ENCODE measurements at places on chromosomes 16 and 17. TPM values are rescaled to one million over a fixed set of nuclear protein-coding genes. Genes with fewer than 3 reads are reported as not detected.

The OSGIN1 gene
- 0.59 TPM for polyA plus RNA-seq

DNA sequence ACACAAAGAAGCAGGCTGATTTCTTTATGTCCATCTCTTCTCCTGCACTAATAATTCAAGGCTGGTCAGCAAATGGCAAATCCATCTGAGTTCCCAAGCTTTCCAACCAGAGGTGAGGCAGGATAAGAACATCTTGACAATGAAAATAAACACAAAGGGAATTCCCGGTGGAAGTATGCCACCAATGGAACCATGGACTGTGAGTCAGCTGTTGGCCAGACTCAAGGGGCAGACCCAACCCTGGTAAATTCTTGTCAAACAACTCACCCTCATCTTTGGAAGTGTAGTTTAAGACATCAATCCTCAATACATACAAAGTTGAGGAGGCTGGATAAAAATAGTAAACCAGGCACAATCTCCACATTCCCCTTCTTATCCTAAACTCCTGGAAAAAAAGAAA, 74.3 kb upstream of the CES5A start:
- no peak for DNase-seq

The CCL2 gene
- not detected for polyA plus RNA-seq

DNA sequence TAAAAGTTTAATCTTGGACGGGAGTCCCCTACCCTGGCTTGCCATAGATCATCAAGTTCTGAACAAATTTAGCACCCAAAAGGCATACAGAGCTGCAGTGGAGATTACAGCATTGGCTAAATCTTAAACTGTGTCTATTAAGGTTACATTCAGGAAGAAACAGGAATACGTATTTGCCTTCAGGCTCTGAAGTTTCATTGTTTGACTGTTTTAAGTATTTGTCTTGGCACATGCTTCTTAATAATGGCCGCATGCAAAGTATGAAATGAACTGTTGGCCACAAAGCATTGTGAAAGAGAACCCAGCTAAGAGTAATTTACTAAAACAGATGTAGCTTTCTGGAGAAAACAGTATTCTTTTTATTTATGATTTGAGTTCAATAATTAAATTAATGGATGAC, 63.9 kb upstream of the CNEP1R1 start:
- no peak for DNase-seq

DNA sequence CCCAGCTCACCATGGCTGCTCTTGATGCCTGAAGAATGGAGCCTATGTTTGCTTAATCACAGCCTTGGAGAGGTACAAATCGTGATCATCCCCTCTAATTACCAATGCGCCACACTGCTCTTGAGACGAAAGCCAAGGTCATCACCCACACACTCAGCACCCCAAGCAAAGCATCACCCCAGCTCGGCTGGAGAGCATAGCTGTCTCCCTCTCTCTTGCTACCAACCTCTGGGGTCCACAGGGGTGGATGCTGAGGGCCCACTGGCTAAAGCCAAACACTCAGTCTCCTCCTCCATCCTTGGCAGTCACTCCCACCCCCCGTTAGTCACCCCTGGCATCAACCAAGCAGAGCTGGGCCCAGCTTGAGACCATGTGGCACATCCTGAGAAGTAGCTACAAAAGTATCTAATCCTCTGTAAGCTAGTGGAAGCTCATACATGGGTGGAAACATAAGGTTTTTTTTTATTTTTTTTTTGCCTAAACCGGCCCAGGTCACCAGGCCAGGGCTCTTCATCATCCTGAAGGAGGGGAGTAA, 44.8 kb downstream of the PIMREG start:
- DNase-seq: no peak

GRCh38 chr16:3065069-3065741, at the start of gene IL32:
TSS of gene IL32 (plus strand) at chr16:3065640. CDS start at chr16:3065812, 172 bp downstream.
- no peak for DNase-seq

GRCh38 chr17:10754109-10754508, 24.3 kb upstream of the TMEM220 start:
- no peak for DNase-seq

DNA sequence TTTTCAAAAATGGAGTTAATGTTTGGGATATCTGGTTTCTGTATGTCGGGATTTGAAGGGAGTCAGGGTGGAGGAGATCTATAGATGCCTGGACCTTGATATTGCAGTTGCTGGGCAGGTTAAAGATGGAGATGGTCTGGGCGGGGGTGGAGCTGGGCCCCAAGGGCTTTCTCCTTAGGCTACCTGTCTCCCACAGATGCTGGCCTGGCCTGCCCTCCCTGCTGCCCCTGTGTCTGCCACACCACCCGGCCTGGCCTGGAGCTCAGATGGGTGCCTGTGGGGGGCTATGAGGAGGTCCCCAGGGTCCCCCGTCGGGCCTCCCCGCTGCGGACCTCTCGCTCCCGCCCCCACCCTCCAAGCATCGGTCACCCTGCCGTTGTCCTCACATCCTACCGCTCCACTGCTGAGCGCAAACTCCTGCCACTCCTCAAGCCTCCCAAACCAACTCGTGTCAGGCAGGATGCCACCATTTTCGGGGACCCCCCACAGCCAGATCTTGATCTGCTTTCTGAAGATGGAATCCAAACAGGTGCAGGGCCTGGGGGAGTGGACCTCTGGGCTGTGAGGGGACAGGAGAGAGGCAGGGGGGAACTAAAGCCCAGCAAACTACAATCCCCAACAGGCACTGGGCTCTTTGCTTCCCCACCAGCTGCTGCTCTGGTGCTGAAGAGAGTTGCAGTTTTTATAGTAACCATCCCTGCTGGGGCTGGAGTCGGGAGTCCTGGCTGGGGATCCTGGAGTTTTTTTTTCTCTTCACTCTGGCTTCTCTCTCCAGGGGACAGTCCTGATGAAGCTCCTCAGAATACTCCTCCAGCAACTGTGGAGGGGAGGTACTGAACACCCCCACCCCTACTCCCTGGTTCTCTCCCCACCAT, 2.9 kb downstream of the ARHGEF15 start:
- DNase-seq: no peak

- no peak for DNase-seq
Measured at GRCh38 chr17:39173526-39174274, 7.7 kb upstream of the ARL5C start.

The MATCAP1 gene
- 1.00 TPM for polyA plus RNA-seq

- DNase-seq: no peak
Measured at GRCh38 chr17:61313461-61314326, 85.9 kb upstream of the TBX2 start.

DNA sequence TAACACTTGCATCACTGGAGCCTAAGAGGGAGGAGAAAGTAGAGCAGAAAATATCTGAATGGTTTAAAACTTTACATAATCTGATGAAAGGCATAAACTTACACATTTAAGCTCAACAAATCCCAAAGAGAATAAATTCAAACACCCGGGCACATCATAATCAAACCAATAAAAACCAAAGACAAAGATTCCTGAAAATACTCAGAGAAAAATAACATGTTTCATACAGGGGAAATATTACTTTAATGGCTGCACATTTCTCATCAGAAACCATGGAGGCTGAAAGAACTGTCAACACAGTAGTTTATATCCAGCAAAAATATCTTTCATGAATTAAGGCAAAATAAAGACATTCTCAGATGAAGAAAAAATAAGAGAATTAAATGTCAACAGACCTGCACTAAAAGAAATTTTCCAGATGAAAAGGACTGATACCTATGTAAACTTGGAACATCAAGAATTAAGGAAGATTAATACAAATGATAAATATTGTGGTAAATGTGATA, 34.2 kb downstream of the C16orf87 start:
- DNase-seq: no peak

GRCh38 chr16:8928467-8928957, 35.2 kb downstream of the USP7 start:
- DNase-seq: no peak

The HYDIN gene
- 0.24 TPM for polyA plus RNA-seq

The ITGAD gene
- not detected for polyA plus RNA-seq

DNA sequence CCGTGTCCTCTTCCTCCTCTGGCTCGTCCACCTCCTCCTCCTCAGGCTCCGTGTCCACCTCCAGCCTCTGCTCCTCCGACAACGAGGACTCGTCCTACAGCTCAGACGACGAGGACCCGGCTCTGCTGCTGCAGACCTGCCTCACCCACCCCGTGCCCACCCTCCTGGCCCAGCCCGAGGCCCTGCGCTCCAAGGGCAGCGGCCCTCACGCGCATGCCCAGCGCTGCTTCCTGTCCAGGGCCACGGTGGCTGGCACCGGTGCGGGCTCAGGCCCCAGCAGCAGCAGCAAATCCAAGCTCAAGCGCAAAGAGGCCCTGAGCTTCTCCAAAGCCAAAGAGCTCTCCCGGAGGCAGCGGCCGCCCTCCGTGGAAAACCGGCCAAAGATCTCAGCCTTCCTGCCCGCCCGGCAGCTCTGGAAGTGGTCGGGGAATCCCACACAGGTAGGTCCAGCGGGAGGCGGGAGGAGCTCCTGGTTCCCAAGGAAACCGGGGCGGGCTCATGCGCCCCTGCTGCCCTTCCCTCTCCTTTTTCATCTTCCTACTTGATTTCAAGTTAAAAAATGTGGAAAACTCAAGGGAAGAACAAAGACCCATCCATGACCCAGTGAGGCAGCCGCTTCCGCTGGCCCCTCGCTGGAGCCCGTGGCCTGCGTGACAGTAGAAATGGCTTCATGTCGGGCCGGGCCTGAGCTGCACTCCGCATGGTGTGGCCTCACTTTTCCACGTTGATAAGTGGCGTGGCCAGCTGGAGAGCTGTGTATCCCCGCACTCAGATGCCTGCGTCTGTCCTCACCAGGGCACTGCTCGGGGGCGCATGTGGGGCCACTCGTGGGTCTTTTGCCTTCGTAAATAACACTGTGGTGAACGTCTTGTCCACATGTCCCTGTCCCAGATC, 50.7 kb downstream of the ACTG1 start:
- no peak for DNase-seq

The BIRC5 gene
- 3.6 TPM for polyA plus RNA-seq

DNA sequence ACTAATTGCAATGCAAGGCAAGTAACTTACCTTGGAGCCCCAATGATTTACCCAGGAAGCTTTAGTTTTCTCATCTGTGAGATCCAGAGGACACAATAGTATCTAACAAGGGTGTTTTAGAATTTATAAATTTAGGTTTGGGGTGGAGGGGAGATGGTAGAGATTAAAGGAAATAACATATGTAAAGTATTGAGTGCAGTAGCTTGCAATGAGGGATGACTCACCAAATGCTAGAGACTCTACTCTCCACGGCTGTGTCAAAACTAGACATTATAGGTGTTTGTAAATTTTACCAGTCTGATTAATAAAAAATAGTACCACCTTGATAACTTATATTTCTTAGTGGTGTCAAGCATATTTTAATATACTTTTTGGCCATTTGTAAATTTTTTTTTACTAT, 3.7 kb upstream of the ABCA9 start:
- DNase-seq: no peak

DNA sequence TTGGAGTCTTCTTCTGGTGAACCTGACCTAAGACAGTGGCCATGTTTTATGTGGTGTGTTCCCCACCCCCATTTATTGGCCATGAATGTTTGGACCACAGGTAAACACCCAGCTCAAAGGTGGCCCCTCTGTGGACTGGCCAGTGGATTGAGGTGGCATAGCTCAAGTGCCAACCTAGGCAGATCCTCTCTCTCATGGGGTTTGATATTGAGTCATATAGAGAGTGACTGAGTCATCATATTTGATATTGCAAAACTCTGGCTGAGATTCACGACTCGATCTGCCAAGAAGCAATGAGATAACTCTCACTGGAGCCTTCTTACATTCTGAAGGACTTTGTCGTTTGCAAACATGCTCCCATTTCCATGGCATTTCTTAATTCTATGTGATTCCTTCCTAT, 10.5 kb upstream of the TEKT3 start:
- DNase-seq: no peak

The USP31 gene
- polyA plus RNA-seq: 0.53 TPM

GRCh38 chr17:57406131-57406980, 150.0 kb downstream of the MSI2 start:
- no peak for DNase-seq

The KRT17 gene
- not detected for polyA plus RNA-seq

The ARHGAP44 gene
- not detected for polyA plus RNA-seq

The TNFRSF12A gene
- polyA plus RNA-seq: 1.2 TPM

The TP53TG3B gene
- polyA plus RNA-seq: not detected

- no peak for DNase-seq
Measured at GRCh38 chr17:82438401-82439193, 12.0 kb downstream of the CYBC1 start.

DNA sequence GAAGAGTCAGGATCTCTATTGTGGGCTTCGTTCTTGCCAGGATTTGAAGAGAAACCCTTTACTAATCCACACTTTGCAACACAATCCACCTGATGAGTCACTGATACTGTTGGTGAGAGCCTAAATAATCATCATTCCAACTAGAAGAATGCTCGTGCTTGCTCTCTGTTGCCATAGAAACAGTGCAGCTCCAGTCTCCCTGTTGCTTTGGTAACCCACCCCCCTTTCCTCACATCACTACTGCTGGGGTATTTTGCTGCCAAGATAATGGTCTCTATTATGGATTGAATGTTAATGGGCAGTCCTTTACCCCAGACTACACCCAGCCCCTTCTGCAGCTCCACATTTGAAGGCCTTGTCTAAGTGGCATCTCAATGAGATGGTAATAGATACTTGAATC, 190.4 kb downstream of the ABCC12 start:
- no peak for DNase-seq

The NUDT7 gene
- polyA plus RNA-seq: 5.0 TPM

The ABCC6 gene
- polyA plus RNA-seq: 0.03 TPM

DNA sequence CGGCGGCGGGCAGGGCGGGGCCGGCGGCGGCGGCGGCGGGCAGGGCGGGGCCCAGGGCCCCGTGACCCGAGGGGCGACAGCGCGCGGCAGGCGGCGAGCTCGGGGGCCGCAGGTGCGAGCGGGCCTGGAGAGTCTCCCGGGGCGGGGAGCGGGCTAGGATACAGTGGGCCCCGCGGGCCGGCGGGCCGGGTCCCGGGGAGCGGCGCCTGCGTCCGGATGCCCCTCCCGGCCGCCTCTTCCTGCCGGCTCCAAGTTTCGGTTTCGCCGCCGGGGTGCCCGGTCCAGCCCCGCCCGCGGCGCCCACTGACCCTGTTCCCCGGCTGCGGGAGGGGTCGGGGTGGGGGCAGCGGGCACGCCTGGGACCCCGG, at the start of gene RNF213:
Gene RNF213 (plus strand): TSS at position 62 of the 368 bp plus-strand sequence. CDS start 2,830 bp downstream, outside the sequence.
- DNase-seq: peak; percentile 67

GRCh38 chr17:31598399-31598782, 206.9 kb downstream of the RAB11FIP4 start:
- DNase-seq: no peak

DNA sequence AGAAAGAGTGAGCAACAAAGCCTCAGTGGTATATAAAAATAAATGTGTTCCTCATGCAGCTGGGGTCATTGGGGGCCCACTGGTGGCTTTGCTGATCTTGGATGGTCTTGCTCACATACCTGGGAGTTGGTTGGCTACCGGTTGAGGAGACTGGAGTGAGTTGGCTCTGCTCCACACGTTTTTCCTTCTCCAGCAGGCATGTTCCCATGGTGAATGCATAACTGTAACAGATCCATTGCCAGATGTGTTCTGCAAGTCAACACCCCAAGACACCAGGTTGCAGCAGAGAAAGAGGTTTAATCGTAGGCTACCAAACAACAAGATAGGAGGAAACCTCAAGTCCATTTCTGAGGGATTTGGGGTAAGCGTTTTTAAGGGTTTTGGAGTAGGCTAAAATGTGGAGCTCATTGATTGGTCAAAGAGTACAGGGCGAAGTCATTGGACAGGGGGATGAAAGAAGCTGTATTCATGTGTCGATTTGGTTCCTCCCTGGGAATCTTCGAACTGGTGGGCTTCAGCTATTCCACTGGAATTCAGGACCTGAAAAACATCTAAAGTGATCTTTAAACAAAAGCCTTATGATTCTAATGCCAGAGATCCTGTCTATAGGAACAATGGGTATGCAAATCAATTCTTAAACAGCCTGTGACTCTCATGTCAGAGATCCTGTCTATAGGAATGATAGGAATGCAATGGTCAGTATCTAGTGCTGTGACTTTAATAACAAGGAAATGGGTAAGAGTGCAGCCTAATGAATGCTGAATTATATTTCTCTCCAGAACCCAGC, 467.5 kb upstream of the C16orf82 start:
- no peak for DNase-seq

GRCh38 chr17:69434164-69434579, 19.7 kb downstream of the MAP2K6 start:
- DNase-seq: no peak

Data from immature natural killer cell (primary cell).